ENCODE measurements at places on chromosomes 2 and 18. TPM values are rescaled to one million over a fixed set of nuclear protein-coding genes. Genes with fewer than 3 reads are reported as not detected.

Gene SALL3
- total RNA-seq: not detected

Gene ACVR2A
- total RNA-seq: 36.0 TPM

Gene MC4R
- not detected for total RNA-seq

Gene INHBB
- 0.20 TPM for total RNA-seq

Gene ZNF396
- total RNA-seq: 3.3 TPM

Gene BCL2L11
- 8.8 TPM for total RNA-seq

Gene ABHD1
- 0.48 TPM for total RNA-seq

Gene LYG1
- total RNA-seq: 1.5 TPM

Gene ANKRD30BL
- not detected for total RNA-seq

Gene DSC3
- total RNA-seq: 0.14 TPM

Gene REEP1
- total RNA-seq: 44.9 TPM

- H3K36me3 ChIP-seq: no peaks in the 10 kb centered on the region
- no peaks in the 10 kb centered on the region for H3K4me1 ChIP-seq
- no peak overlapping the region for H3K4me3 ChIP-seq
- no peak for DNase-seq
- H3K27ac ChIP-seq: no peak overlapping the region
Observed at GRCh38 chr2:18411626-18412025, 148.8 kb downstream of the RDH14 start.

GRCh38 chr2:234761910-234762309 lies 189.9 kb upstream of the SH3BP4 start:
- H3K27me3 ChIP-seq: no peaks in the 10 kb centered on the region
- no peaks in the 10 kb centered on the region for H3K4me1 ChIP-seq
- H3K36me3 ChIP-seq: no peaks in the 10 kb centered on the region
- no peak overlapping the region for H3K27ac ChIP-seq

- H3K36me3 ChIP-seq: no peaks in the 10 kb centered on the region
- H3K4me3 ChIP-seq: no peak overlapping the region
- no peak for DNase-seq
Observed at GRCh38 chr2:203934041-203934492, 2.5 kb upstream of the ICOS start.

GRCh38 chr2:72205504-72205881 lies 57.8 kb upstream of the CYP26B1 start:
- H3K27ac ChIP-seq: peak overlapping the region; percentile 75
- no peak overlapping the region for H3K4me3 ChIP-seq
- H3K36me3 ChIP-seq: no peaks in the 10 kb centered on the region
- no peaks in the 10 kb centered on the region for H3K27me3 ChIP-seq
- peak; percentile 64 for DNase-seq
- peaks cover 12% of the 10 kb centered on the region for H3K4me1 ChIP-seq

DNA sequence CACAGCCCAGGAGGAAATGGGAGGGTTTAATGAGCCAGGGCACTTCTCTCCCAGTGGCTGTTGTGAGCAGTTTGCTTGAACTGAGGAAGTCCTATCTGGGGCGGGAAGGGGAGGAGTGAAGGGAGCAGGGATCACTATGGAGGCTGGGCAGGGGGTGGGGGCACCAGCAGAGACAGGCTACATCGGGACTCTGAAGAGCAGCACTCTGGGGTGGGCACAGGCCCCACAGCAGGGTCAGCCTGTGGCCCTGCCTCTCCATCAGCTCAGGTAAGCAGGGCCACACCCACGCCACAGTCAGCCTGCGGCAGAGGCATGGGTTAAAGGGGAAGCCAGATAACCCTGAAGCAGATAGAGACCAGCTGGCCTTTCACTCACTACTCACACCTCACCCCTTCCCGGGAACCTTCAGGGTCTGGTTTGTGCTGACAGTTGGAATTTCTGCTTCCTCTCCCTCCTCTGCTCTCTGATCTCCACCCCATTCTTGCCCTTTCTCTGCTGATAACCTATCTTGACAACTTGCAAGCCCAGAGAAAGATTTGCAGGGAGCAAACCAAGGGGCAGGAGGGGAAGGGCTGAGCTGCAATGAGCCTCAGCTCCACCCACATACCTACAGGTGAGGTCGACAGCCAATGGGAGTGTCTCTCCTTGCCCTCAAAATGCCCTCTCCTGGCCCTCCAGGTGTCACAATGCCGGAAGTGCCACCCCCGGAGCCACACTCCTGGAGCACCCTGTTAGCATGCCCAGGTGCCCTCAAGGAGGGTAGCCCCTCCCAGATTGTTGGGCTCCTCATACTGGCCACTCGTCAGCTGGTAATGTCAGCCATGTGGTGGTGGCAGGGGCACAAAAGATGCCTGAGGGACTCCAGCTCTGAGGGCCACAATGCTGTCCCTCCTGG lies 3.7 kb downstream of the SIGLEC15 start:
- no peak for DNase-seq
- peaks cover 10% of the 10 kb centered on the region for H3K27me3 ChIP-seq
- peaks cover 22% of the 10 kb centered on the region for H3K4me1 ChIP-seq
- no peak overlapping the region for H3K4me3 ChIP-seq
- H3K27ac ChIP-seq: no peak overlapping the region

- H3K36me3 ChIP-seq: no peaks in the 10 kb centered on the region
- no peaks in the 10 kb centered on the region for H3K27me3 ChIP-seq
- H3K4me1 ChIP-seq: no peaks in the 10 kb centered on the region
- DNase-seq: no peak
- H3K27ac ChIP-seq: no peak overlapping the region
- H3K4me3 ChIP-seq: no peak overlapping the region
Observed at GRCh38 chr2:169526451-169526850, 16.9 kb downstream of the KLHL41 start.

DNA sequence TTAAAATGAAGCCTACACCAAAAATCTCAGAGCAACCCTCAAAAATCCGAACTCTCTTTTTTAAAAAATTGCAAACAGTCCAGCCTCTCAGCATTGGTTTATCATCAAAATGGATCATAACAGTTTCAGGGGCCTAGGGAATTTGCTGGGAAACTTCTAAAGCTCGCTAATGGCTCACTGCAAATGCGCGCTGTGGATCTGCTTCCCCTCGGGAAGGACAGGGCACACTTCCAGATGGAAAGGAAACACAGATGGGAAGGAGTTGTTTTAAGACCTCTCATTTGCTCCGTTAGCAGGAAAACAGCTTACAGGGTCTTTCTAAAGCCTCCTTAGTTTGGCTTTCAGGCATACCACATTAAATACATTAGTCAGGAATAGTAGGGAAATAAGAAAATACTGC lies 27.2 kb downstream of the FECH start:
- no peaks in the 10 kb centered on the region for H3K27me3 ChIP-seq
- H3K4me3 ChIP-seq: no peak overlapping the region
- no peak for DNase-seq
- H3K36me3 ChIP-seq: no peaks in the 10 kb centered on the region
- no peak overlapping the region for H3K27ac ChIP-seq
- no peaks in the 10 kb centered on the region for H3K4me1 ChIP-seq

DNA sequence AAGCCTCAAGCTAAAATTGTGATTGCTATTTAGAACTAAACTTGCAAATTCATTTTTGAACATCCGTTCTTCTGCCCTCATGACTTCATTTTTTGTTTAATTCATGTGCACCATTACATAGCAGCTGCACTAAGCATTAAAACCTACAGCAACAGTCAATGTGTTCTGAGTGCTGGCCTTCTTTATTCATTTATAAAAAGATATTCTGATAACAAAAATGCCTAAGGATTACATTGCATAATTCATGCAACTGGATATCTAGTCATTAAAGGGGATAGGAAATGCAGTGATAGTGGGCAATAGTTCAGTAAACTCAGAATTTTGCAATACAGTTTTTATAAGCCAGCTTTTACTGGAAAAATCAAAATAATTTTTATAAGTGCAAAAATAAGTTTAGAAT lies 294.4 kb upstream of the EPC2 start:
- no peaks in the 10 kb centered on the region for H3K4me1 ChIP-seq
- no peak overlapping the region for H3K4me3 ChIP-seq
- no peak overlapping the region for H3K27ac ChIP-seq

GRCh38 chr18:70151614-70152013 lies 53.9 kb downstream of the RTTN start:
- H3K27me3 ChIP-seq: no peaks in the 10 kb centered on the region
- no peak overlapping the region for H3K4me3 ChIP-seq
- no peak for DNase-seq
- no peak overlapping the region for H3K27ac ChIP-seq
- no peaks in the 10 kb centered on the region for H3K4me1 ChIP-seq

DNA sequence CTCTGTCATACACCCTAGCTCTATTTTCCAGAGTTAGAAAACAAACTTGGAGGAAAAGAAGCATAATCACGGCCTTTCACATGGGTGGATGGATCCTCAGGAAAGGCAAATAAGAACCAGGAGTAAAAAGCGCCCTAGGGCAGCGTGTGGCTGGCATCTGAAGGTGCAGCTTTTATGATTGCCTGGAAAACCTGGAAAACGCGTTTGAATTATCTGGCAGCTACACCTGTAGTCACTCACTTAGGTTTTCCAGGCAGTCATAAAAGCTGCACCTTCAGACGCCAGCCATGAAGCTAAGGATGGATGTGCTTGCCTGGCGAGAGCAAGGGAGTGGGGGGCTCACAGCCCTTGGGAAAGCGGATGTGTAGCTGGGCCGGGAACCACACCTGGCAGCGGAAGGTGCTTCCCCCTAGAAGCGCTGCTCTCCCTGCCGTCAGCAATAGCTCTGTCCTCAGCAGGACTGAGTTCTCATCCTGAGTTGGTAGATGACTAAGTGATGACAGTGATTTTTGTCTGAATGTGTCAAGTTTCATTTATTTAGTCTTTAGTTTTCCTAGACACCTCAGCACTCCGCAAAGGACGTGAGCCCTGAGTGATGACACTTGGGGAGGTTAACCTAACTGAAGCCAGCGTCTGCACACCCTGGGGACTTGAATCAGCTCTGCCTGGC lies 82.0 kb downstream of the DCDC2C start:
- DNase-seq: no peak
- H3K4me3 ChIP-seq: no peak overlapping the region
- no peaks in the 10 kb centered on the region for H3K27me3 ChIP-seq
- H3K36me3 ChIP-seq: no peaks in the 10 kb centered on the region
- no peak overlapping the region for H3K27ac ChIP-seq

DNA sequence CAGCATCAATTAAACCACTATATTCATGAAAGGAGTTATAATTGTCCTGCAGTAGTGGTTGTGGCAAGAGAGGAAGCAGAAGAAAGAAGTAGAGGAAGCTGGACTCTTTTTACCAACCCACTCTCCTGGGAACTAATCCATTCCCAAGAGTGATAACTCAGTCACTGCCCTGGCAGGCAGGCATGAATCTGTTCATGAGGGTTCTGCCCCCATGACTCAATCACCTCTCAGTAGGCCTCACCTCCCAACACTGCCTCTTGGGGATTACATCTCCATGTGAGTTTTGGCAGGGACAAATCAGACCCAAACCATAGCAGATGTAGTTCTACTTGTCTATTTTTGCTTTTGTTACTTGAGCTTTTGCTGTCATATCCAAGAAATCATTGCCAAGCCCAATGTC lies 232.7 kb upstream of the MAP2 start:
- no peaks in the 10 kb centered on the region for H3K4me1 ChIP-seq
- no peak for DNase-seq
- H3K27me3 ChIP-seq: no peaks in the 10 kb centered on the region
- H3K4me3 ChIP-seq: no peak overlapping the region

- no peak overlapping the region for H3K27ac ChIP-seq
- no peaks in the 10 kb centered on the region for H3K4me1 ChIP-seq
- peaks cover 6% of the 10 kb centered on the region for H3K36me3 ChIP-seq
- no peak for DNase-seq
- H3K4me3 ChIP-seq: no peak overlapping the region
Observed at GRCh38 chr2:236119476-236119875, 48.7 kb downstream of the GBX2 start.

- H3K4me3 ChIP-seq: no peak overlapping the region
- no peaks in the 10 kb centered on the region for H3K36me3 ChIP-seq
- no peaks in the 10 kb centered on the region for H3K4me1 ChIP-seq
- no peak overlapping the region for H3K27ac ChIP-seq
Observed at GRCh38 chr2:215419769-215420470, 15.9 kb downstream of the FN1 start.

DNA sequence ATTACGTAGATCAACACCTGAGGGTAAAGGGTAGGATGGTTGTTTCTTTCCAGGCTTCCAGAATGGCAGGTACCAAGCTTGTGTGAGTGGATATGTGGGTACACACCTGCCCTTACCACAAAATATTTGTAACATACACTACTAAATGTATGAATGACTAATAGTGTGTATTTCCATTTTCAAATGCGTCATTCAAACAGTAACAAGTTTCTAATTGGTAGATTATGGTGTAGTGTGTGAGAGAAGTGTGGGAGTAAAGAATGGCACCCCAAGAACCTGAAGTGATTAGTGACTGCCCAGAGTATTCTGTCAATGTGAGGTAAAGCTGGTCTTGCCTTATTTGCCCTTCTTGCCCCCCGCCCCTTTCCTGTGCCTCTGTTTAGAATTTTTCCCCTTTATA lies 21.1 kb downstream of the AGPS start:
- H3K27me3 ChIP-seq: no peaks in the 10 kb centered on the region
- H3K27ac ChIP-seq: no peak overlapping the region
- H3K4me1 ChIP-seq: no peaks in the 10 kb centered on the region
- H3K4me3 ChIP-seq: no peak overlapping the region
- DNase-seq: no peak

DNA sequence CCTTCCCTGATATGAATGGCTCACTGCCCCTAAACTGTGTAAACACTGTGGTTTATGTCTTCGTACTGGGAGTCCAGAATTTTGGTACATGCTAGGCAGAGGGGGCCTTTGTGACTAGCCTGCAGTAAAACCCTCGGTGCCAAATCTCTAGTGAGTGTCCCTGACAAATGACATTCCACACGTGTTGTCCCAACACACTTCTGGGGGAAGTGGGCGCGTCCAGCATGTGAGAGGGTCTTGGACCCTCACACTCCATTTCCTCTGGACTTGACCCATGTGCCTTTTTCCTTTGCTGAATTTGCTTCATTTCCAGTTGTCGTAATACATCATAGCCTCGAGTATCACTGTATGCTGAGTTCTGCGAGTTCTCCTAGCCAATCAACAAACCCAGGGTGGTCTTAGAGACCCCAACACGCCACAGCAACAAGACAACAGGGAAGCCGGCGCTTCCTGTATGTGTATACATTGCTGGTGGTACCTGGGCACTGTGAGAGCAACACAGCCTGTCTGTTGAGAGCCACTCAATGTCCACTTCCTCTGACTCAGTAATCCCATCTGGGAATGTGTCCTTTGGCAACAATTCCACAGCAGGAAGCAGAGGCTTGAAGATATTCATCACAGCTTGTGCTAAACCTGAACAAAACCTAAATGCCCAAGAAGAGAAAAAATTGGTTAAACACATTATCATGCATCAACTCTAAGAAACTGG lies 26.9 kb upstream of the SLC66A3 start:
- H3K4me1 ChIP-seq: peaks cover 15% of the 10 kb centered on the region
- DNase-seq: no peak
- H3K36me3 ChIP-seq: no peaks in the 10 kb centered on the region
- H3K4me3 ChIP-seq: no peak overlapping the region

Measured in transverse colon (tissue), 4 donors.